ENCODE measurements at places on chromosomes 7 and 10.

DNA sequence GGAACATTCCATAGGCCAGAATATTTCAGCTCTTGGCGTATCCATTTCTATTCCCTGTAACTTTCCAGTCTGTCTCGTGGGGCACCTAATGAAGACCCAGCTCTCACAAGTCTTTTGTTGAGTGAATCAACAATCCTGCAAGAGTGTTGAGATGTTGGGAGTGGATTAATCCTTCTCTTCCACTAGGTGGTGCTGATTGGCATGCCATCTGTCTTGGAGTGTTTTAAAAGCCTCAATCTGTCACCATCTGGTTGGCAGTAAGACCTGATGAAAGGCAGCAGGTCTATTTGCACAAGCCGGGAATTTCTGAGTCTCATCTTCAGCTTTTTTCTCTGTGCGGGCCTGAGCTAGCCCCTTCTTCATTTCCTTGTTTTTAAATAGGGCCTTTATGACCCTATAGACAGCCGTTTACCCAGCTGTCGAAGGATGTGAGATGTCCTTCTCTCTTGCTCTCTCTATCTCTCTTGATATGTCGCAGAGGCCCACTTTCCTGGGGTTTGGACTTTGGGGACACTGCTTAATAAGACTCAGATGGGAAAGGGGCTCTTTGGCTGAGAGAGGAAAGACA, 180.5 kb downstream of the ZNF365 start:
- DNase-seq = no peak

DNA sequence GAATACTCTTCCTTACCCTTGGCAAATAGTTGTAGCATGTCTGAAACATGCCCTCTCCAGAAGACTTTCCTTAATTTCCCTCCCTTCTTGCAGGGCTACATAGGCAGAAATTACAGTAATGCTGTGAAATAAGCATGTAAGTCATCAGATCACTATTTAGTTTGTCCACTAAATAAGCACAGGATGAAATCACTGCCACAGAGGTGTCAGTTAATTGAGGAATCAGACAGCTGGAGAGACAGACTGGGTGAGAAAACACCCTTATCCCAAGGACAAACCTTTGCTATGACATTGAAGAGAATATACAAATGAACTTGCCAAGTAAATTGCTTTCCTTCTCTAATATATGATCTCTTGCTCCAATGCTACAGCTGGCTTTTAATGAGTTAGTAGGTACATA, 129.3 kb downstream of the CHRM2 start:
- DNase-seq = no peak

DNA sequence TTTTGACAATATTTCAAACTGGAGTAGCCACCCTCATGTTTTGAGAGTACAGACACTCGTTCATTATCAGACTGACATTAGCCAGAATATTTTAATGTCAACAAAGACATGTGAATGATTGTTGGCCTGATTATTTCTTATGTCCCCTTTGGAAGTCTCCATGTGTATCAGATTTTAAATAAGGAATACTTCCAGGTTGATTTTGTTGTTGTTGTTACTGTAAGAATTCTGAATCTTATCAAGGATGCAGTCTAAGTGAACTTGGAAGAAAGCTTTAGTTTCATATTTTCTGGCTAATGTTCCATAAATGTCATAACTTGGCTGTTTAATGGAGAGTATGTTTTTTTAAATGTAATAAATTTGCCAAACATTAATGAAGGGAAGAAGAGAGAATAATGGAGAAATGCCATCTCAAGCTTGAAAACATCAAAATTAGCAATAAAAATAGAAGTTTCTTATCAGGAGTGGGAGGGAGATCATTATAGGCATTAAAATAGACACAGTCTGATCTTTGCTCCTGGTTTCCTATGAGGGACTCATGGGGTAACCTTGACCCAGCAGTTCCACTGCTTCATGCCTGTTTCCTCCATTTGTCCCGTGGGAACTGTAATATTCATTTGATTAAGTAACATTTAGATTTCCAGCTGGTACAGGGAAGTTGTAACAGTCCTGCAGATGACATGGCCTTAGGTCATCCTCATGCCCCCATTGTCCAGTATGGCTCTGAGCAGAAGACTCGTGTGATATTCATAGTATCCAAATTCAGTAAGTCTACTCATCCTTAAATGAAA, 122.4 kb upstream of the KIAA1217 start:
- no peak for DNase-seq

GRCh38 chr7:138245682-138246081, 169.4 kb downstream of the AKR1D1 start:
- no peak for DNase-seq

DNA sequence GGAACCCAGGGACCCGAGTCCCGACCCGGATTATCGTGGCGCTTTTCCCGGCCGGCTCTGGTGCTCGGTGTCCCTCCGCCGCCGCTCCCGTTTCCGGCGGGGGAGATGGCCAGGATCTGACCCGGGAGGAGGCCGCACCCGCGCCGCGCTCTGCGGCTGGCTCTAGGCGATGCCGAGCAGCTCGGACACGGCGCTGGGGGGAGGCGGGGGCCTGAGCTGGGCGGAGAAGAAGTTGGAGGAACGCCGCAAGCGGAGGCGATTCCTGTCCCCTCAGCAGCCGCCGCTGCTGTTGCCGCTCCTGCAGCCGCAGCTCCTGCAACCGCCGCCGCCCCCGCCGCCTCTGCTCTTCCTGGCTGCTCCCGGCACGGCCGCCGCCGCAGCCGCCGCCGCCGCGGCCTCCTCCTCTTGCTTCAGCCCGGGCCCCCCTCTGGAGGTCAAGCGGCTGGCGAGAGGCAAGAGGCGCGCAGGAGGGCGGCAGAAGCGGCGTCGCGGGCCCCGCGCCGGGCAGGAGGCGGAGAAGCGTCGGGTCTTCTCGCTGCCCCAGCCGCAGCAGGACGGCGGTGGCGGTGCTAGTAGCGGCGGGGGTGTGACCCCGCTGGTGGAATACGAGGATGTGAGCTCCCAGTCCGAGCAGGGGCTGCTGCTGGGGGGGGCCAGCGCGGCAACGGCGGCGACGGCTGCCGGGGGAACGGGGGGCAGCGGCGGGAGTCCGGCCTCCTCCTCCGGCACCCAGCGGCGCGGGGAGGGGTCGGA, 593 bp downstream of the CDK13 start:
- peak; percentile 20 for DNase-seq

GRCh38 chr10:11145495-11145855, 127.8 kb downstream of the CELF2 start:
- DNase-seq = peak; percentile 96

DNA sequence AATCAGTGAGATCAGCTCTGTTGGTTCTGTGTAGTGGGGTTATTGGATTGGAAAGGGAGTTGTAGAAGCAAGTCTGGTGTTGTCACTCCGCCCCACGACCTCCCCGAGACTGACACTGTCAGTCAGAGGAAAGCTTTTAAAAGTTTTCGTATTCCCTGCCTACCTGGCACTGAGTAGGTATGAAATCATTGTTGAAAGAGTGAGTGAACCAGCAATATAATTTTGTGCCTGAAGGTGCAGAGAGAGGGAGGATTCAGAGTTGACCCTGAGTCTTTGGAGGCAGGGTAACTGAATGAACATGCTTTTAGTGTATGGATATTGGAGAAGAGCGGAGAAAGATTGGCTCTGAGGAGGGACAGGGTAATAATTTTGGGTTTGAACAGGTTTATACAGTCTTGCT, 27.3 kb downstream of the CCNY start:
- DNase-seq = no peak

DNA sequence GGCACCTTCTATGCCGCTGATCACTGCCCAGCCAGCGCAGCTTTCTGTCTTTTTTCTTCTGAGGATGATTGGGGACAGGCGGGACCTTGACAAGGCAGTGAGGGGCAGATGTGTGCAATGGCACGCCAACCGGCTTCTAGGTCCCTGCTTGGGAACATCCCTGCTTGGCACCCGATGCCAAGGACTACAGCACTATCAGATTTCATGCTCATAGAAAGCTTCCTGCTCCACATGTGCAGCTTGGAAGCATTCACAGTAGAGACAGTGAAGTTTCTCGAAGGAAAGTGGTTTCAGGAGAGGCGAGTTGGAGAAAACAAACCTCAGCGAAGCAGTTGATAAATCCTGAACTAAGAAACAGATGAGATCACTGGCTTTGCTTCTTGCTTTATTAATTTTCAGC, 267.5 kb upstream of the HABP2 start:
- DNase-seq = no peak

GRCh38 chr10:128419466-128420019, 293.3 kb upstream of the MKI67 start:
- no peak for DNase-seq

DNA sequence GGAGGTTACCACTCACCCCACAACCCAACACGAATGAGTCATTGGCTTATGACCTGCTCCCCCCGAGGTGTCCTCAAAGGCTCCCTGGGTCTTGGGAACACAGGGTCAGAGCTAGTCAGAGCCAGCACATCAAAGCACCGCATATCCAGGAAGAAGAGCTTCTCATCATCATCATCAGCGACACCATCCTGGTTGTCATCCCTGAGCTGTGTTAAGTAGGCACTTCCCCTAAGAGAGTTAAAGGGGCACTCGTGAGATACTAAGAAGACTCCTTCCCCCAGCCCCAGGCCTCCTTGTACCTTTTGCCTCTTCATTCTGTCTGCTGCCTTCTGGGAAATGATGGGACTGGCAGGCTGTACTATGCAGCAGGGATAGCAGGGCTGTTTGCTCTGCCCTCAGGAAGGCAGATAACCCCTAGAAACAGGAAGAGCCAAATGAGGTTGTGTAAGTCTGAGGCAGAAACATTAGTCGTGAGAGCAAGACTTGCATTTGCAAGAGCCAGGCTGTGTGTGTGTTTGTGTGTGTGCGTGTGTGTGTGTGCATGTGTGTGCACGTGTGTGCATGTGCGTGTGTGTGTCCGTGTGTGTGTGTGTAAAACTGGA, 11.1 kb upstream of the CPA1 start:
- DNase-seq = no peak

GRCh38 chr7:10733747-10734146, 239.9 kb upstream of the PHF14 start:
- no peak for DNase-seq

- no peak for DNase-seq
Measured at GRCh38 chr7:97468493-97468892, 263.4 kb upstream of the TAC1 start.

GRCh38 chr10:103478671-103479070, 369 bp downstream of the CALHM3 start:
- DNase-seq = no peak

DNA sequence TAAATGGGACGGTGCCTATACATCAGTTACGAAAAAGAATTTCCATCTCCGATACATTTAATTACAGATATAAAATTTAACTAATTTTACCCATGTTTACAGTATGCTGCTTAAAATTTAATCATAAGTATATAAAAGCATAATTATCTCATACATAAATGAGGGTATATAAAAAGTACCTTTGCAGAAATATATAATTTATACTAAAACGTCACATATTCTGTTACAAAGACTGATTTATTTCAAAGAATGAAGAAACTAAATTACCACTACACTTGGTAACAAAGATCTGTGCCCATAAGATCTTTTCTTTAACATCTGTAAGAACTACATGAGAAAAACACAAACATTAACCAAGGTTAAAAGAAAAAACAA, 2.8 kb downstream of the DOCK4 start:
- no peak for DNase-seq

DNA sequence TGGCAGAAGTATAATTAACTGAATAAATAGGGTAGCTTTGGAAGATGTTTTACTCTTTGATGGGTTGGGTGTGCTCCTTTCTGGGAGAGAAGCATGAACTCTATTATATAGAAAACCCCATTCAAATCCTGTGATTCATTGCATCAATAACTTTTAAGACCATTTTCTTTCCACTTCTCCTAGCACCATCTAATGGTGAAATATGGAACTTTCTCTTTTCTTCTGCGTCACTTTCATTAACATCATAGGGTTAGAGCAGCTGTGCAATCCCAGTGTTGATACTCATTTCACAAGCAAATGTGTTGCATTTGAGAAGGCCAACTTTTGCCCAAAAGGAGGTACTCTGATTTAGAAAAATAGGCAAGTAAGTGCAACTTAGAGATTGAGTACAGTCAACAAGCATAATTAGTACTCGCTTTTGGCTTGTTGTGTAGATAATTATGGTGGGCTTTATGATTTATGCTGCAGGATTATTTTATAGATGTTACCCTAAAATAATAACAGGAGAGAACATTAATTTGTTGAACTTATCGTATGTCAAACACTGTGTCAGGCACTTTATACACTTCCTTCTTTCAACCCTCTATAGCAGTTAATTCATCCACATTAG, 92.9 kb downstream of the CPED1 start:
- DNase-seq = no peak

GRCh38 chr10:75418293-75418692, 13.1 kb upstream of the LRMDA start:
- no peak for DNase-seq

- no peak for DNase-seq
Measured at GRCh38 chr7:91559947-91560346, 295.7 kb downstream of the FZD1 start.

- DNase-seq = no peak
Measured at GRCh38 chr10:109959259-109960145, 36.2 kb upstream of the XPNPEP1 start.

DNA sequence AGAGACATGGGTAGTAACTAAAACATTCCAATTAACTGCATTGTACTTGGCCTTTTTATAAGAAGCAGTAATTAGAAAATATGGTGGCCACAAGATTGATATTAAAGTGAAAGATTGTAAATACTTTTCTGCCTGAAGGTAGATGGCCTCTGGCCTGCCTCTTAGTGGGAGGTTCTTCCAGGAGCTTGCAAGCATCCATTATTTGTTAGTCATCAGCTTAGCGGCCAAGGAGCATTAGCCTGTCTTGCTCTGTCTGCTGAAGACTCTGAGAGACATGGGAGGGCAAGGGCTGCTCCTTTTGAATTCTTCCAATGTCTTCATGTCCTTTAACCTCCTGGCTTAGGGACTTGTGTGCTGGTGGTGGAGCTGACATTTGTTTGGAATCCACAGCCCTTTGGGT, 80.4 kb downstream of the TCF7L2 start:
- DNase-seq = no peak

DNA sequence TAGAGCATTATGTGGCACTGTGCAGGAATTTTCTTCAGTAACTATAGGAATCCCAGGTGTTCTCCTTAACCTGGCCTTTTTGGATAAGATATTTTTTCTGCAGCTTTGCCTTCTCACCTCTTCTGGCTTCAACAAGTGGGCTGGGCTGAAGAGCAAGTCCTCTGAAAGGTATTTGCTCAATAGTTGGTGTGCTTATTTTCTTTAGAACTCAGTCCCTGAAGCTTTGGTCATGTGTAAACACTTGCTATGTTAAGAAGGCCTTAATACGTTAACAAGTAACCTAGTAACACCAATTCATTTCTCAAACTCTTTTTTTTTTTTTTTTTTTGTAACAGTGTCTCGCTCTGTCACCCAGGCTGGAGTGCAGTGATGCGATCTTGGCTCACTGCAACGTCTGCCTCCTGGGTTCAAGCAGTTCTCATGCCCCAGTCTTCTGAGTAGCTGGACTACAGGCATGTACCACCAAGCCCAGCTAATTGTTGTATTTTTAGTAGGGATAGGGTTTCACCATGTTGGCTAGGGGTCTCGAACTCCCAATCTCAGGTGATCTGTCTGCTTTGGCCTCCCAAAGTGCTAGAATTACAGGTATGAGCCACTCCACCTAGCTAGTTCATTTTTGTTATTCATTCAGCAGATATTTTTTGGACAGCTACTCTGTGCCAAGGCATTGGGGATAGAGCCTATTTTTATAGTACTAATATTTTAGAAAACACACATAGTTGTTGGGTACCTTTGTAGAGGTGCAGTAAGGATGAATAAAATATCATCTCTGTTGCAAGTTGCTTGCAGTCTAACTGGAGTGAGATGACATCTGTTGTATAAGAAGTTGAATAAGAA, 164.6 kb downstream of the SND1 start:
- no peak for DNase-seq

All from T-helper 2 cell (primary cell).